ENCODE measurements at places on chromosomes 7 and 10. TPM values are rescaled to one million over a fixed set of nuclear protein-coding genes. Genes with fewer than 3 reads are reported as not detected.

DNA sequence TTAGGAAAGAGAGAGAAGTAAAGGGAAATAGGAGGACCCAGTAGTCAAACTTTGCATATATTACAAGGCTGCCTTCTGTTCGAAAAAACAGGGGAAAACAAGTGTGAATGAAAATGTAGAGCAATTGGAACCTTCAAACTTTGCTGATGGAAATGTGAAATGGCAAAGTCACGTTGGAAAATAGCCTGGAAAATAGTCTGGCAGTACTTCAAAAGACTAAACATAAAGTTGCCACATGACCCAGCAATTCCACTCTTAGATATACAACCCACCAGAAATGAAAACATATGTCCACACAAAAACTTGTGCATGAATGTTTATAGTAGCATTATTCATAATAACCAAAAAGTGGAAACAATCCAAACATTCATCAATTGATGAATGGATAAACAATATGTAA is 78.6 kb upstream of the IFRD1 start:
- DNase-seq: no peak
- no peaks in the 10 kb centered on the region for H3K4me1 ChIP-seq
- H3K27ac ChIP-seq: no peak overlapping the region
- no peaks in the 10 kb centered on the region for H3K27me3 ChIP-seq
- no peaks in the 10 kb centered on the region for H3K36me3 ChIP-seq
- no peak overlapping the region for H3K4me3 ChIP-seq

- H3K36me3 ChIP-seq: no peaks in the 10 kb centered on the region
- H3K27me3 ChIP-seq: no peaks in the 10 kb centered on the region
- H3K27ac ChIP-seq: no peak overlapping the region
- no peak overlapping the region for H3K4me3 ChIP-seq
- DNase-seq: no peak
- H3K4me1 ChIP-seq: no peaks in the 10 kb centered on the region
Observed at GRCh38 chr7:154672659-154673415, 330.1 kb downstream of the PAXIP1 start.

- no peaks in the 10 kb centered on the region for H3K36me3 ChIP-seq
- DNase-seq: no peak
- no peaks in the 10 kb centered on the region for H3K27me3 ChIP-seq
- peaks cover 9% of the 10 kb centered on the region for H3K4me1 ChIP-seq
- H3K4me3 ChIP-seq: no peak overlapping the region
Observed at GRCh38 chr7:134740376-134740775, 39.1 kb upstream of the CALD1 start.

DNA sequence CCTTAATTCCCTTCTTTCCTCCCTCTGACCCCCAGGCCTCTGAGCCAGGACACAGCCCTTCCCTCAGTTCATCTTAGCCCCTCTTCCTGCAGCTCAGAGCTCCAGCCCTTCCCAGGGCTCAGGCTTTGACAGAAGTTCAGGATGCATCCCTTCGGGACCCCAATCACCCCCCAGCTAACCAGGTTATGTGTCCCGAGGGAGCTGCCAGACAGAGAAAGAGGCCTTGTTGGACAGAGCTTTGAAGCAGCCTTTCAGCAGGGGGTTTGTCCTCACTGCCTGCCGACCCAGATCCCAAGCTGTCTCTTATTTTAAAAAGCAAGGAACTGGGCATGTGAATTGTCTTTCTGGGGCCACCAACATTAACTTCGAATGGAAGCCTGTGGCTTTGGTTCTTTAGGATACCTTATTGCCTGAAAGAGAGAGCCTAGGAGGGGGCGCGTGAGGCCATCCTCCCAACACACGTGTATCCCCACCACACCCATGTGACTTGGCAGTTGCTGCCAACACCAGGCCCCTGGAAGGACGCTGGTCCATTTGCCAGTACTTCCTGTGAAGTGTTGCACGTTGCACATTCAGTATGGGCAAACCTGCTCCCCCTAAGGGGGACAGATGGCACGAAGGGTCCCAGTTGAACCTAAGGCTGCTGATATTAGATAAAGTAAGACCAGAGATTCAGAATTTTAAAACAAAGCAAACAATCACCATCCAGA is 858 bp downstream of the CCDC136 start:
- no peak for DNase-seq
- no peaks in the 10 kb centered on the region for H3K4me1 ChIP-seq
- H3K36me3 ChIP-seq: peaks cover 21% of the 10 kb centered on the region
- no peaks in the 10 kb centered on the region for H3K27me3 ChIP-seq
- H3K27ac ChIP-seq: no peak overlapping the region

Gene RHBDD2
- 27.6 TPM for total RNA-seq

DNA sequence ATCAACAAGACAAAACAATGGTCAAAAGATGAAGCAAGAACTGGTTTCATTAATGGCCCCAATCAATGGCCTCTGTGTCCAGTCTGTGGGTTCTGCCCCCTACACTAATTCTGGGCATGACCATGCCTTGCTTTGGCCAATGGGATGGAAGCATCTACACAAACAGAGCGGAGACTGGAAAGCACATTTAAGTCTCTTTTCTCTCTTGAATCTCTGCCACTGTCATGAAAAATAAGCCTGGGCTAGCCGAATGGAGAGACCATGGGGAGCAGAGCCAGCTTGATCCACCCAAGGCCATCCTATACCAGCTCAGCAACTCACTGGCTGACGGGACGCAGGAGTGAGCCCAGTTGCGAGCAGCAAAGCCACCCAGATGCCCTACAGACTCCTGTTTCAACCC is 30.9 kb downstream of the ANKRD16 start:
- no peak overlapping the region for H3K4me3 ChIP-seq
- H3K36me3 ChIP-seq: peaks cover 13% of the 10 kb centered on the region
- no peaks in the 10 kb centered on the region for H3K4me1 ChIP-seq
- no peaks in the 10 kb centered on the region for H3K27me3 ChIP-seq
- no peak overlapping the region for H3K27ac ChIP-seq

Gene PDZD7
- total RNA-seq: 2.0 TPM

Gene STAM
- total RNA-seq: 26.9 TPM

Gene OR2A12
- not detected for total RNA-seq

DNA sequence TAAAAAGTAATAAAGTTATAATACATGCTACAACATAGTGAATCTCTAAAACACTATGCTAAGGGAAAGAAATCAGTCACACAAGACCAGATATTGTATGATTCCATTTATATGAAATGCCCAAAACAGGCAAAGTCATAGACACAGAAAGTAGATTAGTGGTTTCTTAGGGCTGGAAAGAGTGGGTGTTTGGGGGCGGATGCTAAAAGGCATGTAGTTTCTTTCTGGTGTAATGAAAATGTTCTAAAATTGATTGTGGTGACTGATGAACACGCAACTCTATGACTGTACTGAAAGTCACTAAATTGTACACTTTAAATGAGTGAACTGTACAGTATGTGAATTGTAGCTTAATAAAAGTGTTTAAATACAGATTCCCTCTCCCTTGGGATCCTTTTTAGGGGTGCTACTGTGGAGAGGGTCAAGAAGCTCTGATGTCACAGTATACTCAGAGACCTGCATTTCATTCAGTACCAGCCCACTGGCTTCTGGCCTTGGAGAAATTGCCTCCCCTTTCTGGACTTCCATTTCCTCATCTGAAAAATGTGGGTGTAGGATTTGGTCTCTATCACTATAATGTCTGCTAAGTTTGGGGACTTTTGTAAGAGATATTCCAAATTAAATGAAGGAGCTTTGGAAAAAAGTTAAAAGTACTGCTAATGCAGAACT is 46.4 kb downstream of the AOAH start:
- no peak for DNase-seq
- H3K4me3 ChIP-seq: no peak overlapping the region
- H3K36me3 ChIP-seq: no peaks in the 10 kb centered on the region
- H3K4me1 ChIP-seq: no peaks in the 10 kb centered on the region
- H3K27ac ChIP-seq: no peak overlapping the region

GRCh38 chr10:111086574-111086973 is 9.7 kb downstream of the ADRA2A start:
- H3K27ac ChIP-seq: no peak overlapping the region
- no peak overlapping the region for H3K4me3 ChIP-seq
- peaks cover 4% of the 10 kb centered on the region for H3K4me1 ChIP-seq
- H3K27me3 ChIP-seq: no peaks in the 10 kb centered on the region
- DNase-seq: no peak
- H3K36me3 ChIP-seq: 0 out of 3 replicates have a peak, but pooled peaks cover 1% of the 10 kb centered on the region

Gene ABLIM1
- total RNA-seq: 32.1 TPM

GRCh38 chr7:106052681-106053080 is 59.4 kb downstream of the SYPL1 start:
- no peaks in the 10 kb centered on the region for H3K27me3 ChIP-seq
- no peak overlapping the region for H3K27ac ChIP-seq
- no peaks in the 10 kb centered on the region for H3K36me3 ChIP-seq
- H3K4me1 ChIP-seq: no peaks in the 10 kb centered on the region
- DNase-seq: no peak

Gene GATA3
- 0.31 TPM for total RNA-seq

DNA sequence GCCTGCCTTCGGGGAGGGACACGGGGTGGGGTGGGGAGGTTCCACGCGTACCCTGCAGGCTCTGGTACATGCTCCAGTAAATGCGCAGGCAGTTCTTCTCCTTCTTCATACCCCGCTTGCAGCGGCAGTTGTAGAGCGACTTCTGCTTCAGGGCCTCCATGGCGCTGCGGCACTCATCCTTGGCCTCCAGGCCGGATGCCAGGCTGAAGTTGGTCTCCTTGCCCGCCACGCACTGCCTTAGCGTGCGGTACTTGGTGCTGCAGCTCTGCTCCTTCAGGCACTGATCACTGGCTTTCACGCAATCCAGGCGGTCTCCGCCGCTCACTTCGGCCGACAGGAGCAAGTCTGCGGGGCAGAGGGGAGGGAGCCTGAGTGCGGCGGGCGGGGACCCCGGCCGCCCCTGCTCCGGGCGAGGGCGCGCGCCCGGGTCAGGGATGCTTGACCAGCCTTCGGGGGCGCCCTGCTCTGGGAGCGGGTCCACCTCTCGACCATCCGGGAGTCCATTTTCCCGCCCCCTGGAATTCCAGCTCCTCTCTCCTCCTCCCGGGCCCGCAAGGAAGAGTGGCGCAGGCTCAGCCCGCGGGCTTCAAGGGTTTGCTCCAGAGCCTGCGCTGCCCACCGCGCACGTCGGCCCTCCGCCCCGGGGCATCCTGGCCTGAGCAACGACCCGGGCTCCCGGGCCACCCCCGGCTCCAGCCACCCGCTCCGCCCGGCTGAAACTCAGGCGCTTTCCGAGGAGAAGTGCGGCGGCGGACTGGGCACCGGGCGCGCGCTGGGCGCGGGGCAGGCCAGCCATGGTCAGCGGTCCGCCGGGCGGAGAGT is 2.0 kb downstream of the GFRA1 start:
- H3K4me1 ChIP-seq: no peaks in the 10 kb centered on the region
- DNase-seq: peak; percentile 53
- peak overlapping the region; percentile 91 for H3K4me3 ChIP-seq
- no peak overlapping the region for H3K27ac ChIP-seq

Gene MMP21
- not detected for total RNA-seq
